Renal cortical epithelial cell (primary cell): ENCODE measurements at places on chromosomes 5 and 9. TPM values are rescaled to one million over a fixed set of nuclear protein-coding genes. Genes with fewer than 3 reads are reported as not detected.

Gene GABRA6
- not detected in 2 replicates for total RNA-seq

Gene NUTM2F
- not detected in 2 replicates for total RNA-seq

Gene CYLC2
- not detected in 2 replicates for total RNA-seq

Gene HNRNPH1
- 283 and 735 TPM in 2 replicates for total RNA-seq

Gene PCDHAC1
- 0.52 and 2.7 TPM in 2 replicates for total RNA-seq

Gene IQGAP2
- total RNA-seq: under 0.01 and 0.30 TPM in 2 replicates

Gene HACD4
- 2.3 and 3.0 TPM in 2 replicates for total RNA-seq

Gene SNCAIP
- total RNA-seq: 1.7 and 3.0 TPM in 2 replicates

Gene ANKDD1B
- total RNA-seq: 2.8 and 3.3 TPM in 2 replicates

Gene C9orf153
- 0.15 TPM in 1 of 2 replicates, not detected in the other for total RNA-seq

Gene MTRR
- 38.7 and 46.7 TPM in 2 replicates for total RNA-seq

Gene CENPH
- 1.4 and 12.2 TPM in 2 replicates for total RNA-seq
